Dermis microvascular lymphatic vessel endothelial cell (primary cell): ENCODE measurements at places on chromosomes 5 and 9. TPM values are rescaled to one million over a fixed set of nuclear protein-coding genes. Genes with fewer than 3 reads are reported as not detected.

- peak; percentile 21 for DNase-seq
Measured at GRCh38 chr5:139418793-139419192, 14.9 kb upstream of the SPATA24 start.

GRCh38 chr5:154352960-154353548 lies 92.7 kb upstream of the SAP30L start:
- no peak for DNase-seq

GRCh38 chr5:65149827-65150226 lies 331.9 kb downstream of the ADAMTS6 start:
- DNase-seq = no peak

Gene FBLL1
- 0.13 and 1.1 TPM in 2 replicates for total RNA-seq

- no peak for DNase-seq
Measured at GRCh38 chr9:133028221-133028620, 2.6 kb upstream of the GTF3C5 start.

Gene PMPCA
- 36.8 and 42.4 TPM in 2 replicates for total RNA-seq

- DNase-seq = no peak
Measured at GRCh38 chr5:147504011-147504410, 5.9 kb downstream of the DPYSL3 start.

DNA sequence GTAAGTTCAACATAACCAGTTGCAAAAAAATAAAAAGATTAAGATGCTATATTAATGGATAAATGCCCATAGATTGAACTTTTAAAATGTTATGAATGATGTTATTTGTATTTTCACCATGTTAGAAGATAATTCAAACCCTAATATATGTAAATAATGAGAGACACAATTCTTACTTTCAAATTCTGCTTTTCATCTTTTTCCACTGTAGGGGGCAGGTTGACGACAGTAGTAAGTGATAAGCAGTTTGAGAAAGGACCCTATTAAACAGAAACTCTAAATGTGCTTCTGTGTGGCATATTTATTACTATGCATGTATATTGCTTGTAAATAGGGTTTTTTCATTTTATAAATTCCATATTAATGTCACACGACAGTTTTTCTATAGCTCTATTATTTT lies 591.1 kb downstream of the SEMA5A start:
- DNase-seq = no peak

- no peak for DNase-seq
Measured at GRCh38 chr5:147750065-147750464, 32.5 kb downstream of the JAKMIP2 start.

- DNase-seq = no peak
Measured at GRCh38 chr5:151469992-151470391, 22.6 kb downstream of the SLC36A1 start.

DNA sequence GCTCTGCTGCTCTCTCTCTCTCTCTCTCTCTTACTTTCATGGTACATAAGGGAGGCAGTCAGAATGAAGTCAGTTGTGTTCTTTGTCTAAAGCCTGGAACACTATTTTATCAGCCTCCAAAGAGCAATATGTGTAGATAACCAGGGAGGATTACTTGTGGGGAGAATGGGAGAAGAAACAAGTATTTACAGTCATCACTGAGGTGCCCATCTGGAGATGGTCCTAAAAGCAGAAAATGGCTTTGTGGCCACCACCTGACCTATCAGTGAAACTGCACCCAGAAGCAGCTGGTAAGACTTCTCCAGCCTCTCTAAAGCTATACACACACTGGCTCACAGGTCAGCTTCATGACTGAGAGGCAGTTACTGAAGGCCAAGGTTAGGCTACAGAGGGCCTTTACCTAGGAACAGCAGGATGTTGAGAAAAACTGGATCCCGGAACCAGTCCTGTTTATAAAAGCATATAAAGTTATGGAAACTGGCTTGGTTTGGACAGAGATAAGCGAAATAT lies 75.1 kb downstream of the MRPS27 start:
- DNase-seq = peak; percentile 68

DNA sequence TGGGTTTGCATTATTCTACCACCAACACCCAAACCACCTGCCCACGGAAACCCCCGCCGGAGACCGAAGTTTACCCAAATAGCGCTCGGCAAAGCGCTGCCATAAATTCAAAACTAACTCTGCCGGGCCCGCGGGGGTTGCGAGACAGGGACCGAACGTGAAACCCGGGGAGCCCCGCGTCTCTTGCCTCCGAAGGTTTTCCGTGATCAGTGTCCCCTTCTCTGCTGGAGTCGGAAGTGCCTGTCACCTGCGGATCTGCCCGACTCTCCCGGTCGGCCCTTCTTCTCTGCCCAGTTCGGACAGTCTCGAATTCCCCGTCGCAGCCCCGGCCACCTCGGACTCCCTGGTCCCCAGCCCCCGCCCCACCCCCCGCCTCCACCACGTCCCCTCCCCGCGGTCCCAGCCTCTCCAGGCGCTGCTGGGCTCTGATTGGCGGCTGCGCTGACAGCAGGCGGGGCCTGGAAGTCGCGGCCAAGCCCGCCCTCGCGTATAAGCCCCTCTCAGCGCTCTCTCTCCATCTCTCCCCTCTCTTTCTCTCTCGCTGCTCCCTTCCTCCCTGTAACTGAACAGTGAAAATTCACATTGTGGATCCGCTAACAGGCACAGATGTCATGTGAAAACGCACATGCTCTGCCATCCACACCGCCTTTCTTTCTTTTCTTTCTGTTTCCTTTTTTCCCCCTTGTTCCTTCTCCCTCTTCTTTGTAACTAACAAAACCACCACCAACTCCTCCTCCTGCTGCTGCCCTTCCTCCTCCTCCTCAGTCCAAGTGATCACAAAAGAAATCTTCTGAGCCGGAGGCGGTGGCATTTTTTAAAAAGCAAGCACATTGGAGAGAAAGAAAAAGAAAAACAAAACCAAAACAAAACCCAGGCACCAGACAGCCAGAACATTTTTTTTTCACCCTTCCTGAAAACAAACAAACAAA lies at the start of gene RORB:
TSS of gene RORB (plus strand) at position 517 of the 929 bp plus-strand sequence. CDS start 642 bp downstream, outside the sequence.
- DNase-seq = peak; percentile 12

GRCh38 chr5:157283434-157283833 lies 17.5 kb downstream of the CYFIP2 start:
- no peak for DNase-seq

GRCh38 chr5:30347858-30348257 lies 845.6 kb upstream of the CDH6 start:
- no peak for DNase-seq
